Fibroblast of the aortic adventitia (primary cell): ENCODE measurements at places on chromosomes 4 and X.

GRCh38 chr4:172553216-172553615 is 615.4 kb upstream of the GALNT7 start:
- DNase-seq, result peak; percentile 8

- no peak for DNase-seq
Observed at GRCh38 chr4:5276475-5277075, 225.3 kb downstream of the STK32B start.

DNA sequence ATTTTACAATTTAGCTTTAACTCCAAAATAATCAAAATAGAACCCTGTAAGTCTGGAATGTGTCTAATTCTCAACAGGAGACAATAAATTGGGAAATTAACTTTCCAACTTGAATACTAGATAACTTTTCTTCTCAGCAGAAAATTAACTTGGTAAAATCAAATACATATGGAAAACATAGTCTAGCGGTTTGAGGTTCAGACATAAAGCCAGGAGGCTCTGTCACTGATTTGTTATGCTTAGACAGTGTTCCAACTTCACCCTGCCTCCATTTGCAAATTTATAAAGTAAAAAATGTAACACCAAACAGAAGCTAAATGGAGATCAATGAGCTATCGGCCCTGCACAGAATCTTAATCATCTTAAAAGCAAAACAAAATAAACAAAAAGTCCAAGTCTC is 46.3 kb downstream of the TBCK start:
- no peak for DNase-seq

DNA sequence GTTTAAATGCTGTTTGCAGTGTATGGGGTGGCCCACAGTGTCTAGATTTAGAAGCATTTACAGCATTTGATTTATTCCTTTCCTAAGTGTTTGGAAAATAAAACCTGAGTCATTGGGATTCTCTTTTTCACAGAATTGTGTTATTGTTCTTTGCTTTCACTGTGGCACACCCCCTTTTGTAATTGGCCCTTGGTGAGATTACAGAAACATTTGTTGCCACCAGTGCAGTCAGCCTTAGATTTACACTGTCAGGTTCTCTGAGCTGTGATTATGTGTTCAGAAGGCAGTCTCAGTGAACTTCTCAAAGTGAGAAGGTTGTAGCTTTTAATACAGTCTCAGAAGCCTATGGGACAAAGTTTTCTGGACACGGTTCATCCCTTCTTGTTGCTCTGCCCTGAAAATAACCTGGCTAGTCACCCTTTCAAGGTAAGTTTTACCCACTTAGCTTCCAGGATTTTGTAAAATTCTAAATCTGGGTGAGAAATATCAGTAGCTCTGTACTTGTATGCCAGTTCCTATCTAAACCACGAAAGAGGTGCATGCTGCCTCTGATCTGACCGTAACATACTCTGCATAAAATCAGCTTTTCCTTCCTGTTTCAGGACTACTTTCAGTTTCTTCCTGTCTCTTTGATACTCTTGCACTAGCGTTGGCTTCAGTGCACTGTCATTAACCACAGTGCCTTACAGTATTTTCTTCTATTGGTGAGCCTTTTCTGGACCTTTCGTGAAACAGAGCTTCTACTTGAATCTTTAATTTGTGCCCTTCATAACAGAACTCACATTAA is 12.6 kb downstream of the RUFY3 start:
- peak; percentile 63 for DNase-seq

GRCh38 chrX:104318330-104319009 is 63.7 kb upstream of the ESX1 start:
- DNase-seq, result peak; percentile 52

- DNase-seq, result no peak
Observed at GRCh38 chr4:110454441-110454840, 21.5 kb upstream of the ENPEP start.

DNA sequence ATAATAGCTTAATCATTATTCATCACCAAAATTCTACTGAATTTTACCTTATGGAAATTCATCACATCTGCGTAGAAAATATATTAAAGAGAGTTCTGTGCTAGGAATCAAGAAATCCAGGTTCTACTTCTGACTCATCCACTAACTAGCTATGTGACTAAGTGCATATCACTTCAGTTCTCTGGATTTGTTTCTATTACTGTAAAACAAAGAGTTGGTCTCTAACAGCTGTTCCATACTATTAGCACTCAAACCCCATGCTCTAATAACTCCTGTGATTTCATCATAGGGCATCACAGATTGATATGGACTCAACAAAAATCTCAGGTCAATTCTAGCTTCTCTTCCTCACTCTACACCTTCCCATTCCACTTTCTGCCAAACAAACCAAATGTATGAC is 572.0 kb downstream of the INPP4B start:
- peak; percentile 53 for DNase-seq

- DNase-seq, result no peak
Observed at GRCh38 chr4:78781924-78782323, 5.8 kb downstream of the BMP2K start.

DNA sequence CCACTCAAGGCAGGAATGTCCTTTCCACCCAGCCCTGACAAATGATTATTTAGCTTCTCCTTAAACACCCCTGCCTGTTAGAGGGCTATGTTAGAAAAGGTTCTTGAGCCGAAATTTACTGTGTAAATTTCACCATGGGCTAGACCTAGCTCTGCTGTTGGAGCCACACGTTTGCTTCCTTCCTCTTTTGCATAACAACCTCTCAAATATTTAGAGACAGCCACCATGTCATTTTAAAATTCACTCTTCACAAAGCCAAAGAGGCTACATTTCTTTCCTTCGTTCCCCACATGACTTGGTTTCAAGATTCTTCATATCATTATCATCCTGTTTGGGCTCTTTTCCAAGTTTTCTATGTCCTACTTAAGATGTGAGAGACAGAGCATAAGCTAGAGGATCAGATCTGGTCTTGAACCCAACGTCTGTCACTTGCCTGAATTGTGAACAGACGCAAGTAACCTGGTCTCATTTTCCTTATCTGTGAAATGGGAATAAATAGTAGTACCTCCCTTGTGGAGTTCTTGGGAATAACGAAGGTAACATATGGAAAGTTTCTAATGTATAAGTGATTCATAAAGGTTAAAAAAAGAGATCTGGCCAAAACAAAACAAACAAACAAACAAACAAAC is 6.7 kb downstream of the DOCK11 start:
- no peak for DNase-seq

GRCh38 chr4:159770401-159770800 is 667.5 kb downstream of the RAPGEF2 start:
- no peak for DNase-seq

GRCh38 chrX:118329175-118329574 is 16.7 kb upstream of the WDR44 start:
- DNase-seq, result no peak

- no peak for DNase-seq
Observed at GRCh38 chrX:37746951-37747350, 32.9 kb upstream of the CYBB start.

GRCh38 chrX:107718156-107718621 is 57.4 kb downstream of the TSC22D3 start:
- peak; percentile 89 for DNase-seq

DNA sequence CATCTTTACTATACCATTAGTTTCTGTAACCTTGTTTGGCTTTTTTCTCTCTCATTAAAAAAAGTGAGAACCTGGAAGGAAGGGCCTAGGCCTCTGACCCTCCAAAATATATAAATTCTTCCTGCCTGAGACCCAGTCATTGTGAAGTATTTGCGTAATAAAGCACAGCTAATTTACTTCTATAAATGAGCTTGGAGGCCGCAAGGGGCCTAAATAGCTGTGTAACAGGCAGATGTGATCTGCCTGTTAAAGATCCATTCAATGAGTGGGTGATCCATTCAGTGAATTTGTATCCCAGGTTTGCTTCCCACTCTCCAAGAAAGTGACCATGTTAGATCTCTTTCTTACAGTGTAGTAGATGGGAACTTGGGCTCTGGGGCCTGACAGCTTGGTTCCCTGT is 595 bp upstream of the PYURF start:
- no peak for DNase-seq

- DNase-seq, result no peak
Observed at GRCh38 chr4:74990276-74990875, 57.5 kb downstream of the PARM1 start.

- no peak for DNase-seq
Observed at GRCh38 chr4:70681704-70682103, 6.6 kb upstream of the UTP3 start.

DNA sequence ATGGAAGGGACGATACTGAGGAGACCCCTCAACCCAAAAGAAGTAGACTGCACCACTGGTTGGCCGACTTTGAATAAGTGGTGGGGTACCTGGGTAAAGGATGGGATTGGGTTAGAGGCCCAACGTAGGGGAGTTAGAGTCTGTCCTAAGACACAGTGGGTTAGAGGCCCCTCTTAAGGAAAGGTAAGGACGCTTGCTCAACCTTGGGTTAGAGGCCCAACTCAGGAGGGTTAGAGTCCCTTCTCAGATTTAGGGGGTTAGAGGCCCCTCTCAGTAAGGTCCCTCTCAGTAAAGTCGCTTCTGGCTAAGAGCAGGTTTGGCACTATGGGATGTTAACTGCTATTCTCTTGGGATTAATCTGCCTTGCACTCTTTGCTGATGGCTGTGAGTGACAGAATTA is 81.3 kb downstream of the ACOX3 start:
- DNase-seq, result no peak

GRCh38 chr4:40685300-40685699 is 55.6 kb upstream of the RBM47 start:
- peak; percentile 41 for DNase-seq

GRCh38 chrX:39476604-39477021 is 621.1 kb downstream of the BCOR start:
- no peak for DNase-seq

DNA sequence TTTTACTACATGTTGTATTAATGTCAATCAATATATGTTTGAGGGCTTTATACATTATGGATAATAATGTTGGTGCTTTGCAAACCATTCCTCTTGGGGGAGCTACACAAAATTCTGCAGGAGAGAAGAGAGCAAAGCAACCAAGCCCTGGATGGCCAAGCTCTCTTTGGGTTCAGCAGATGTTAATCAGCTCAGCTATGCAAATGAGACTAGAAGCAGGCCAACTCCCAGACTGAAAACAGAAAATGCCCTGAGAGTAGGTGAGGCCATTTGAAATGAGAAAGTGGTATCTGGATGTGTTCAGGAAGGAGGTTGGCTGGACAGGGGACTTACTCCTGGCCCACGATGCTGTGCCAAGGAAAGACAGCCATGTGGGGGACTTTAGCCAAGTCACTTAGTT is 387.0 kb downstream of the BCOR start:
- DNase-seq, result no peak

DNA sequence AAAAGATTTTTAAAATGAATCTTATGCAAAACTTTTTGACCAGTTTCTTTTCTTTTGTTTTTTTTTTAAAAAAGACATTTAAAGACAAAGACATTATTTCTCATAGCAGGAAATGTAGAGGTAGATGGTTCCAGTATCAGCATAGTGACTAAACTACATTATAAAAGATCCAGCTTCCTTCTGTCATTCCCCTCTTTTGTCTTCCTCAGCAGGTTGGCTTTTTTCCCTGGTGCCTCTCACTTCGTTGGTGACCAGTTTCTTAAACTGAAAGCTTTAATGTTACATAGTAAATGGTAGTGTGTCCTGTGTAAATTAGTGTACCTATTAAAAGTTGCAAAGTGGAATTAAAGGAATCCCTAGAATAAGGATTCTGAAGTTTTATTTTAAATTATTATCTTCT is 36.1 kb downstream of the DCK start:
- no peak for DNase-seq

DNA sequence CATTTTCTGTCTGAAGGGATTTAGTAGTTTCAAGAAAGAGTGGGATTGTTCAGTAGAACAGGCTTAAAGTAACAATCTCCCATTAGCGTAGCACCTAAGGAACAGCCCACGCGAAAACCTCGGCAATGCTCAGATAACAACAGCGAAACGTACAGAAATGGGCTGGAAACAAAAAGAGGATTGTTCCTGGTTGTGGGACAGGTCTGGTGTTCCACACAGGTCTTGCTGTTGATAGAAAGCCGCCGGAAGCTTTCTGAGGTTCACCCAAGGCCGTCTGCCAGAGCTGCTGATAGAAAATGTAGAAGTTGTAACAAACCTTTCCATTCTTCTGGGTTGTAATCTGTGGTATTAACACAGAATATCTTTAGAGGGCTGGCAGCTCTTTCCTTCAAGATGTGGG is 69.4 kb upstream of the CLCN4 start:
- no peak for DNase-seq

DNA sequence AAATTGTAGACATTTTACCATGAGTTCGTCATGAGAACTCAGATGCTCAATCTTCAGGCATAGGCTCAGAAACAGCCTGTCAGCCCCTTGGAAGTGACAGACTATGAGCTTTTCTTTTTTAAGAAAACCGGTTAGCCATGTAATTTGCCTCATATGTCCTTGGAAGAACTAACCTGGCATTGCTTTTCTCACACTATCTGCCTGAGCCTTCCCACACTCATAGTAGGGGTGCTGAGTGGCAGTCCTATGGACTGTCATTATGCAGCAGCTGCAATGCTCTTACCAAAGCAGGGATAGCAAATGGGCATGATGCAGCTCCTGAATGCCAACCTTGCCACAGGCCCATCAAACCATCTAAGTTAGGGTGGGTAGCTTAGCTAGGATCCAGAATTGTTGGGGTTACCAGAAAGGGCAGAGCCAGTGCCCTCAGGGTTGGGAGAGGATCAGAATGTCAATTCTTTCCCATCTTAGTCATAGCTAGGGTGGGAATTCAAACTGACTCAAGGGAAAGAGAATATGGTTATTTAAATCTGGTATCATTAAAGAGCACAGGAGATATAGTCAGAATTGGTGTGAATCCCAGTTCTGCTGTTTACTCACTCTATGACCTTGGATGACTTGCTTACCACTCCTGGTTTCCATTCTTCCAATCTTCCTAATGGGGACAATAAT is 230.6 kb upstream of the CPEB2 start:
- no peak for DNase-seq
